ENCODE measurements at places on chromosomes 6 and 20.

DNA sequence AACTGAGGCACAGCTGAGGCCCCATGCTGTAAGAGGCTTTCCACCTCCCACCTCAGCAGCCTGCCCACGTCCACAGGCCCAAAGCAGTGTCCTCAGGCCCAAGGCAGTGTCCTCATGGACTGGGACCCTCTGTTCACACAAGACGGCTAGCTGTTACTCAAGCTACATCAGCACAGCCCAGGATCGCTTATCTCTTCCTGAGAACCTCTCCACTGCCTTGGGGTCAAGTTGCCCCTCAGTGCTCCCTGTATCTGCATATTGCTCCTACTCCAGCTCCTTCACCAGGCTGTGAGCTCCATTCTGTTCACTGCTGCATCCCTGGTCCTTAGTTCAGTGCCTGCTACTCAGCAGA lies 208.8 kb upstream of the TAB2 start:
- no peak for DNase-seq

GRCh38 chr20:32979201-32979998 lies 24.8 kb downstream of the SUN5 start:
- no peak for DNase-seq

- no peak for DNase-seq
Measured at GRCh38 chr6:88177961-88178464, 11.9 kb upstream of the CNR1 start.

- DNase-seq, result no peak
Measured at GRCh38 chr6:165820934-165821333, 157.9 kb upstream of the PDE10A start.

GRCh38 chr6:153852034-153852433 lies 187.0 kb upstream of the OPRM1 start:
- no peak for DNase-seq

GRCh38 chr6:73200735-73201134 lies 24.6 kb downstream of the KHDC1L start:
- no peak for DNase-seq

GRCh38 chr20:12306107-12306506 lies 388.4 kb downstream of the BTBD3 start:
- DNase-seq, result no peak

DNA sequence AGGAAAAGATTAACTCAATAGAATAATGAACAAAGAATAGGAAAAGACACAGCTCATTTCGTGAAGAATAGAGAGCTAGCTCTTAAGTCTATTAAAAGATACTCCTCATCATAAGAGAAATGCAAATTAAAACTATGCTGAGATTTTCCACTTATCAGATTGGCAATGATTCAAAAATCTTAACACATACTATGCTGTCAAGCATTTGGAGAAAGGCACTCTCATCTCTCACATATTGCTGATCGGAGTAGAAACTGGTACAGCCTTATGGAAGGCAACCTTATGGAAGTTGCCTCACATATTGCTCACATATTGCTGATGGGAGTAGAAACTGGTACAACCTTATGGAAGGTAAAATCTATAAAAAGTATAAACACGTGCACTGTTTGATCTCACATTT lies 21.4 kb upstream of the PLAGL1 start:
- no peak for DNase-seq

DNA sequence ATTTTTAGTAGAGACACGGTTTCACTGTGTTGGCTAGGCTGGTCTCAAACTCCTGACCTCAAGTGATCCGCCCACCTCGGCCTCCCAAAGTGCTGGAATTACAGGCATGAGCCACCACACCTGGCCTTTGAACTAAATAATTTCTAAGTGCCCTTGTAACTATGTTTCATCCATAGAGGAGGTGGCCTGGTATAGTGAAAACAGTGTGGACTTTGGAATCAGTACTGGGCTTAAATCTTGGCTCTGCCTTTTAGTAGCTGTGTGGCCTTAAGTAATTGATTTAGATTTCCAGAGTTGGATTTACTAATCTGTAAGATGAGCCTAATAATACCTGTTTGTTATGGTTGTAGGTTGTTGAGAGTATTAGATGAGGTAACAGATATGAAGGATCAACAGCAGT lies 14.2 kb upstream of the TGM3 start:
- DNase-seq, result no peak

DNA sequence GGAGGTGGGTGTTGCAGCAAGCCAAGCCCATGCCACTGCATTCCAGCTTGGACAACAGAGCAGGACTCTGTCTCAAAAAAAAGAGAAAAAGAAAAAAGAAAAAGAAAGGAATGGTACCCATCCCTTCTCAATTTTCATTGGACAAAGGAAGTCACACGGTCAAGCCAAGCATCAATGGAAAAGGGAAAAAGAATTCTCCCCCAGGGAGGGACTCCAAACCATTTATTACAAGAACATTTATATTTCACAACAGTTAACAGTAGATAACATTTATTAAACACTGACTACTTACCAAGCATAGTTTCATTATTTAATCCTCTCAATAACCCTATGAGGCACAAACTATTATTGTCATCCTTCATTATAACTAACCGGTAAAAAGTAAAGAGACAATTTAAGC lies 6.6 kb upstream of the KIF13A start:
- no peak for DNase-seq

DNA sequence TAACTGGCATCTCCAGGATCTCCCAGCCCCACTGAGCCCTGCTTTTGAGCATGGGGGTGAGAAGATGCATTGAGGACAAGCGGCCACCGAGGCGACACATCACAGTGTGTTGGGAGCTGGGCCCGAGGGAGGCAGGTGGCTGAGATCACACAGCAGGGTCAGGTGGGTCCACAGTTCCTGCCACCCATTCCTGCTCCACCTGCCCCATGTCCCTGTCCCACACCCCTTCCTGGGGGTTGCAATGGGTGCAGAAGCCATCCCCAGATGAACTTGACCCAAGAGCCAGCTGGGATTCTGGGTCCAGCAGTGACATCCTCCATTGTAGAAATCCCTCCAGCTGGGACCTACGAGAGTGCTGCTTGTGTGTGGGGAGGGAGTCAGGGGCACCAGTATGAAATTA lies 1.0 kb downstream of the TGM2 start:
- no peak for DNase-seq

GRCh38 chr6:16799279-16800193 lies 38.3 kb upstream of the ATXN1 start:
- no peak for DNase-seq

- DNase-seq, result no peak
Measured at GRCh38 chr20:51862796-51863195, 60.5 kb upstream of the SALL4 start.

GRCh38 chr20:28562510-28562898 lies 2695.0 kb upstream of the DEFB115 start:
- DNase-seq, result no peak

DNA sequence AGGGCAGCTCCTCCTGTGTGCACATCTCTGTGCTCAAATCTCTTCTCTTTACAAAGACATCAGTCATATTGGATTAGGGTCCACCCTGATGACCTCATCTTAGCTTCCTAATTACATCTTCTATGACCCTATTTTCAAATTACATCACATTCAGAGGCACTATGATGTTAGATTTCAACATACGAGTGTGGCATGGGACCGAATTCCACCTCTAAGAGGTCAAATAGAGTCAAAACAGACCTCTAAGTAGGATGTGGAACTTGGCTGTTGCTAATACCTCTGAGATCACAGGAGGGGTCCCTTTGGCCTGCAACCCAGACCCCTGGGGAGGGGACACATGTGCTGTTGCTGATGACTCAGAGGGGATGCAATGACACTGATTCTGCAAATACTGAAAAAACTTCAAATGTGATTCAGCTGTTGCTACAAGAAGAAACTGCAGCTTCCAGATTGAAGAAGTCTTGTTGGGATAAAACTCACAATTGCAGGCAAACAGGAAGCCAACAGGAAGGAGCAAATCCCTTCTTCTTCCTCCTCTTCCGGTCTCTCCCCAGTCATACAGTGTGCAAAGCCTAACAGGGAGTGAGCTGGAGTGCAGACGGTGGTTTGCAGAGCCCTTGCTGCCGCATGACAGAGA lies 216.2 kb downstream of the MYLK4 start:
- DNase-seq, result no peak

Data from iPS DF 6.9 (cell line).